Activated T-helper 1 cell treated with anti-CD3 and anti-CD28 coated beads, Interleukin-2, amount 50 U/mL, for 16 hours (primary cell): ENCODE measurements at places on chromosomes 13 and 19.

DNA sequence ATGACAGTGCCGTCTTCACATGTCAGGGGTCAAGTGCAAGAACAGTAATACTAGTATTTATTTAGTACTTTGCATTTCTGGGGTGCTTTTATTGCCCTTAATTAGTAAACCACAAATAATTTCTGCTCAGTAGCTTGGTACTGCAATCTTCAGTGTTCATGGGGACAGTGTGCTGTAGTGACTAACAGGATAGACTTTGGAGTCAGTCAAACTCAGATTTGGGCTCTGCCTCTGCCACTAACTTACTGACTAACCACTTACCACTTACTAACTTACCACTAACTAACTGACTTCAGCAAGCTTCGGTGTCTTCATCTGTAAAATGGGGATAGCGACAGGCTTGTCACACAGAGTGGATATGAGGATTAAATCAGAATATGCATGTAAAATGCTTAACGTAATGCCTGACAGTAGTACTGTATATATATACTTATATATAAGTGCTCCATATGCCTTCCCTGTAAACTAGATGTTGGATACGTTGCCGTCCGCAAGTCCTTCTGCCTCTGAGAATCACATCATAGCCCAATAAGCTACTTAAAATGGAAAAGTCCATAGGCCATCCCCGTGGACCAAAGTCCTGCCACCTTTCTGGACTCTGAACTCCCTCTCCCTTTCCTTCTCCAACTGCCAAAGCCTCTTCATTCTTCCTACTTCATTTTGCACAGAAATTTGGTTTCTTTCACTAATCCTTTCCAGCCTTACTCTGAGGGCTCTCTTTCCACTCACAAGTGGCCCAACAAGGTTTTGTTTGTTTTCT lies 158.1 kb downstream of the ZIC5 start:
- no peak for DNase-seq

DNA sequence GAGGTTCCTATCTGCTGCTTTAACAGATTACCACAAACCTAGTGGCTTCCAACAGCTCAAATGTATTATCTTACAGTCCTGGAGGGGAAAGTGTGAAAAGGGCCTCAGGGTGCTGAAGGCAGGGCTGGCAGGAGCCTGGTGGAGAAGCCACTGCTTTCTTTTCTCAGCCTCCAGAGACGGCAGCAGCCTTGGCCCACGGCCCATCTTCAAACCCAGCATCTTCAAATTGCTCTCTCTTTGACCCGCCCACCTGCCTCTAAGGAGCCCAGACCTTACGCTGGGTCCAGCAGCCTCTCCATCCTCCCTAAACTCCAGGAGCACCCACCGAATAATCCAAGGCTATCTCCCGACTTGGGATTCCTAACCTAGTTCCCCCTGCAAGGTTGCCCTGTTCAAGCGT lies 35.6 kb downstream of the C13orf46 start:
- no peak for DNase-seq

- no peak for DNase-seq
Measured at GRCh38 chr19:14363183-14364097, 17.8 kb upstream of the ADGRE5 start.

DNA sequence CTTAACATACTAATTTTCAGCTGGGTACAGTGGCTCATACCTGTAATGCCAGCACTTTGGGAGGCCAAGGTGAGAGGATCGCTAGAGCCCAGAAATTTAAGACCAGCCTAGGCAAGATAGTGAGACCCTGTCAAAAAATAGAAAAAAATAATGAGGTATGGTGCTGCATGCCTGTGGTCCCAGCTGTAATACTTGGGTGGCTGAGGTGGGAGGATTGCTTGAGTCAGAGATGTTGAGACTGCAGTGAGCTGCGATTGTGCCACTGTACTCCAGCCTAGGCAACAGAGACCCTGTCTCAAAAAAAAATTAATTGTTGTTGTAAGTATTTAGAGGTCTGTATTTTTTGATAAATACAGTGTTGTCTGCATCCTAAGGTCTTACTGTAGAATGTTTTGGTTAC lies 66.8 kb downstream of the FNDC3A start:
- DNase-seq: no peak

GRCh38 chr19:21833733-21834132 lies 2.2 kb downstream of the ZNF43 start:
- DNase-seq: no peak

DNA sequence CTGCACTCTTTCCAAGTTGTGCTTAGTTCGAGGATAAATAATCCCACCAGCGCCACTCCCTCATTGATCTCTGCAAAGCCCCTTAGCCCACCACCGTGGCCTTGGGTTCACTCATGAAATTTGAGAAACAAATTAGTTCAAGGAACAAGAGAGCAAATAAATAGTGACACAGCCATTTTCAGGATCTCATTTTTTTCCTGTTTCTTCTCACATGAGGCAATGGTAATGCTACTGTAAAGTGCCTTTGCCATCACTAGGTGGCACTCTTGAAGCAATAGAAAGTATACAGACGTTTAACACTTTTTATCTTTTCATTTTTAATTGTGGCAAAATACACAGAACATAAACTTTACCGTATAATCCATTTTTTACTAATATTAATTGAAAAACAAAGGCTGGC lies 76.8 kb upstream of the ZNF835 start:
- no peak for DNase-seq

DNA sequence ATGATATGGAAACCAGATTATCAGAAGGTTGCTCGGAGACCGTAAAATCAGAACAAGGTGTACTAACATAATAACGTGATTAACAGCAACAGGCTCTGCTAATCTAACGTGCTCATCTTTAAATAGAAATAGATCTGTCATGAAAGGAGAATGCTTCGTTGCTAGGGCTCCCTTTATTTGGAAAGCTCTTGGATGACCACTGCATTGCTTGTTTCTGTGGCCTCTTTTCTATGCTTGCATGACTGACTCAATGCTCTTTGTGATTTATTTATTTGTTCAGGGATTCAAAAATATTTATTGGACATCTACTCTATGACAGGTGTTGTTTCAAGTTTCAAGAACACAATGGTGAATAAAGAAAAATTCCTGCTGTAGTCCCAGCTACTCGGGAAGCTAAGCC lies 22.3 kb upstream of the ZDHHC20 start:
- DNase-seq: no peak

DNA sequence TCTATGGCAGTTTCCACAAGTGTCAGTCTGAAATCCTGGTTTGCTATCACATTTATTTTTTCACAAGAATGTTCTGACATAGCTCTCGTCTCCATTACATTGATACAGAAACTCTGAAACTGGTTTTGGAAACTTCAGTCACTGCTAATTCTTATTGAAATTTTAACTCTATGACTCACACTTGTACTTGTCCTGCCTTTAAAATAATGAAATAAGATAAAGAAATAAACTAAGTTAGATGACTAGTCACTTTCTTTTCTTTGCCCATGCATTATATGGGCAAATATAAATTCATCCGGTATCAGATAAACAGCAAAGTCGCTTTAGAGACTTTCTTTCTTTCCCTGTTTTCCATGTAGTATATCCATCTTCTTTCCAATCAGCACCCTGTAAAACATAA lies 257.5 kb downstream of the PCDH9 start:
- no peak for DNase-seq

- no peak for DNase-seq
Measured at GRCh38 chr13:100493418-100493817, 95.2 kb downstream of the GGACT start.

GRCh38 chr13:109652531-109652930 lies 133.9 kb downstream of the IRS2 start:
- no peak for DNase-seq

GRCh38 chr13:112700291-112701060 lies 10.6 kb downstream of the ATP11A start:
- no peak for DNase-seq

DNA sequence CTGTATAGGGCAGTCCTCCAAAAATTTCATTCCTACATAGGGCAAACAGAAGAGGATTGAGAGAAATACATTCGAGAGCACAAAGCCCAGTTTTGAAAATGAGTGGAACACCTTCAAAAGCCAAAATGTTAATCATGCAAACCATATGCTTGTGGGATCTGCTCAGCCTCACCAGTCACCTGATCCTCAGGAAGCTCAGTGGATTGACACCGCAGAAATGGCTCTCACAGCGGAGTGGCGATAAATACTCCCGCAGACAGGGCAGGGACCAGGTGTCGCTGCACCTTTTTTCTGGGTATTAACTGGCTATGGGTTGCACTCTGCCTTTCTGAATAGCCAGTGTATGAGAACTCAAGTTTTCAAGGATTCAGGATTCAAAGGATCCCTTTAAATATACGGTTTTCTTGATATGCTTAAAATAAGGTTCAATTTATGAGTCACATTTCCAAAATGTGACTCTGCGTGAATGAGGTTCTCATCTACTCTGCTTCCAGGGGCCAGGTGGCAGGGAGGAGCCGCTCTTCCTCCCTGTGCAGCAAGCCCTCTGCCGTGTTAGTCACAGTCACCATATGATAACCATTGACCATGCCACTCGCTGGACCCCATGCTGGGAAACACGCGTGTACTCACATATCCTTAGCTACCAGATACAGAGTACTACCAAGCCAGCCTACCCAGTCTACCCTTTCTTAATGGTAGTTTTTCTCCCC lies 18.3 kb upstream of the DHRS12 start:
- no peak for DNase-seq

DNA sequence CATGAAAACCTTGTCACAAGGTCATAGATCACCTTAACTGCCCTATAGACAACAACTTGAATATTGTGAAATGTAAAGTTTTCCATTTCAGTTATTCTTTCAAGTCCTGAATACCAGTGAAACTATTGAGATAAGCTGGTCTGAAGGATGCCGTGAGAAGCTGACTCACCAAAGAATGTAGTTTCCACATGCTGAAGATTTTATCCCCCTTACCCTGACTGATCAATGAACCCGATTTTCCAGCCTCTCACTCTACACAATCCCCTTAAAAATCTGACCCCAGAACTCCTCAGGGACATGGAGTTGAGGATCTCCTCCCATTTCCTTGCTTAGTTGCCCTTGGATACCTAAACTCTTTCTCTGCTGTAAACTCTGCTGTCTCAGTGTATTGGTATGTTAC lies 67.5 kb downstream of the POSTN start:
- no peak for DNase-seq

- DNase-seq: no peak
Measured at GRCh38 chr13:110436276-110436675, 125.2 kb downstream of the RAB20 start.

- DNase-seq: no peak
Measured at GRCh38 chr13:26508885-26509284, 48.6 kb upstream of the WASF3 start.

DNA sequence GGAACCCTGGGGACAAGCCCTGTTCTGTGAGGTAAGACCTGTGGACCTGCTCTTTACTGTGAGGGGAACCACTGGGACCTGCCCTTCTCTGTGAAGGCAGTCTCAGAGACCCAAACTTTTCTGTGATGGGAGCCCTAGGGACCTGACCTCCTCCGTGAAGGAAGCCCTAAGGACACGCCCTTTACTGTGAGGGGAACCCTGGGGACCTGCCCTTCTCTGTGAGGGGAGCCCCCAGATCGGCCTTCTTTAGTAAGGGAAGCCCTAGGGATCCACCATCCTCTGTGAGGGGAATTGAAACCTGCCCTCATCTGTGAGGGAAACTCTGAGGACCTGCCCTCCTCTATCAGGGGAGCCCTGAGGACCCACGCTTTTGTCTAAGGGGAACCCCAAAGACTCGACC lies 343.5 kb downstream of the UQCRFS1 start:
- DNase-seq: no peak

DNA sequence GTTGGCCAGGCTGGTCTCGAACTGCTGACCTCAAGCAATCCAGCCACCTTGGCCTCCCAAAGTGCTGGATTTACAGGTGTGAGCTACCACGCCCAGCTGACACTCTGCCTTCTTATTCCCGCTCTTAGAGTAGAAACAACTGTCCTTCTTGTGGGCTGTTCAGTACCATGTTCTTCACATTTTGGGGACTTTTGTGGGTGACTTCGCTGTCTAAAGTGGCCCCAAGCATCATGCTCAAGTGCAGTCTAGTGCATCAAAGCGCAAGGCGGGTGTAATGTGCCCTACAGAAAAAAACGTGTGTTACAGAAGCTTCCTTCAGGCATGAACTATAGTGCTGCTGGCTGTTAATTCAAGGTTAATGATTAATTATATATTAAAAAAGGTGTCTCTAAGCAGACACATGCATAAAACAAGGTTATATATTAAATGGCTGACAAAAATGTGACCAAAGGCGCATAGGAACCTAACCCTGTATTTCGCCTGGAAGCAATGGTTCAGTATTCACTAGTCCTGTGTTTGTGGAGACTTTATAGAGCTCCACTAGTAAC lies 38.3 kb downstream of the ABCC4 start:
- no peak for DNase-seq

- DNase-seq: no peak
Measured at GRCh38 chr13:95251641-95252040, 49.6 kb downstream of the ABCC4 start.

DNA sequence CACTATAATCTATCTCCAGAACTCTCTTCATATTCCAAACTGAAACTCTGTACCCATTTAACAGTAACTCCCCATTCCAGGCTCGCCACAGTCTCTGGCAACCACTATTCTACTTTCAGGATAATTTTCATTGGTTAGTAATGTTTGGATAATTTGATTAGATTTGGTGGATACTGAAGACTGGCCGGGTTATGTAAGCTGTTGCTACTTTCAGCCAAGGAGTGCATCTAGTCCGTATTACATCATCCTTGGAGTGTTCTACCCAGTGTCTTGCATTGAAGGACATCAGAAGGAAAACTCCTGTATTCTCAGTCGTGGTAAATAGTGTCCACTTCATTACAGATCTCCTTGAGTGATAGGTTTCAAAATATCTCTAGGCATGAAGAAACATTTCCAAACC lies 60.5 kb downstream of the PCCA start:
- no peak for DNase-seq

DNA sequence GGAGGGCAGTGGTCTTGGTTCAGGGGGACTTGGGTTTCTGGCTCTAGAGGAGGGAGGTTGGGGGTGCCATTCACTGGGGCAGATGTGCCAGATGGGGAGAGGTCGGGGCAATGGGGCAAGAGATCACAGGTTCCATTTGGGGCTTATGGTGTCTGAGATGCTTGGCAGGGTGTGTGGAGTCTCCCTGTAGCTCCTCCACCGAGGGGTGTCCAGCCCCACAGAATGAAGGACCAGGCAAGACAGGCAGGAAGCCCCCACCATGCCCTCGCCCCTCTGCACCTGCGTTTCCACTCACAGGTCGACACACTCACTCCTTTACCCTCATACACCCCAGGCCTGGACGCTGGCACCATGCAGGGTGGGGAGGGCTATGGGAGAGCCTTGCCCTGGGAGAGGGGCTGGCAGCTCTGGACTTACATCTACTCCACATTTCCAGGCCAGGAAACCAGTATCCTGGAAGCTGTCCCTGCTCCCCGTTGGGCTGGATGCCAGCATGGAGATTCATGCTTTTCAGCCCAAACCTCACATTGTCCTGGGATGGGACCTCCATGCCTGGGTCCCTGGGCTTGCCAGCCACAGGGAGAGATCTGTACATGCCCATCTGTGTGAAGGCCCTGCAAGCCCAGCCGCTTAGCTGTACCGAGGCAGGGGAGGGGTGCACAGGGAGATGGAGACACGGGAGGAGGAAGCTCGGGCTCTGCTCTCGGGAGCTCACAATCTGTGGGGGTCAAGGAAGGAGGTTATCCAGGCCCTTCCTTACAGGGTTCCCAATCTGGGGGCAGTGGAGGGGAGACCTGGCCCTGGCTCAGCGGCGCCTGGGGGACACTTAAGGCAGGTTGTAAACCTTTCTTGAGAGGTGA lies 77.1 kb downstream of the CHST8 start:
- no peak for DNase-seq

GRCh38 chr13:30443957-30444404 lies 21.7 kb downstream of the UBE2L5 start:
- DNase-seq: no peak

- DNase-seq: no peak
Measured at GRCh38 chr13:36891752-36892151, 28.3 kb downstream of the SMAD9 start.
